NCI-H1105 (cell line): ENCODE measurements at places on chromosomes 7 and 10.

DNA sequence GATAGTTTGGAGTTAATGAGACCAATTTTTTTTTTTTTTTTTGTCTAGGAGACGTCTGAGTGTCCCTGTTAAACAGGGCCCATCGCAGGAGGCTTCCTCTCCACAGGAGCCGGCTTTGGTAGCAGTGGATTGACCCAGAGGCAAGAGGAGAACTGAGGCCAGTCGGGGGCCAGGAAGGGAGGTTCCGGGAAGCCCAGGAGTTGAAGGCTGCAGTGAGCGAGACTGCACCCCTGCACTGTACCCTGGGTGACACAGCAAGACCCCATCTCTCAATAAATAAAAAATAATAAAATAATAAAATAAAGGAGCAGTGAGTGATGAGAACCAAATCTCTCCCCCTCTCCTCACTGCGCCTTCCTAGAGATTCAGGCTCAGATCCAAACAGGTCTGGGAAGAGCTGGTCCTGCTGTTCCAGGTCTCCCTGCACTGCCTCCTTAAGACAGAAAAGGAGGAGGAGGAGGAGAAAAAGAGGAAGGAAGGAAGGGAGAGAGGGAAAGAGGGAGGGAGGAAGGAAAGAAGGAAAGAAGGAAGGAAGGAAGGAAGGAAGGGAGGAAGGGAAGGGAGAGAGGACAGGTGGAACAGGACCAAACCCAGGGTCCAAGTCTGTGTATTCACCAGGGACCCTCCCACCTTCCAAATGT lies 3.5 kb downstream of the MNX1 start:
- no peak for DNase-seq

DNA sequence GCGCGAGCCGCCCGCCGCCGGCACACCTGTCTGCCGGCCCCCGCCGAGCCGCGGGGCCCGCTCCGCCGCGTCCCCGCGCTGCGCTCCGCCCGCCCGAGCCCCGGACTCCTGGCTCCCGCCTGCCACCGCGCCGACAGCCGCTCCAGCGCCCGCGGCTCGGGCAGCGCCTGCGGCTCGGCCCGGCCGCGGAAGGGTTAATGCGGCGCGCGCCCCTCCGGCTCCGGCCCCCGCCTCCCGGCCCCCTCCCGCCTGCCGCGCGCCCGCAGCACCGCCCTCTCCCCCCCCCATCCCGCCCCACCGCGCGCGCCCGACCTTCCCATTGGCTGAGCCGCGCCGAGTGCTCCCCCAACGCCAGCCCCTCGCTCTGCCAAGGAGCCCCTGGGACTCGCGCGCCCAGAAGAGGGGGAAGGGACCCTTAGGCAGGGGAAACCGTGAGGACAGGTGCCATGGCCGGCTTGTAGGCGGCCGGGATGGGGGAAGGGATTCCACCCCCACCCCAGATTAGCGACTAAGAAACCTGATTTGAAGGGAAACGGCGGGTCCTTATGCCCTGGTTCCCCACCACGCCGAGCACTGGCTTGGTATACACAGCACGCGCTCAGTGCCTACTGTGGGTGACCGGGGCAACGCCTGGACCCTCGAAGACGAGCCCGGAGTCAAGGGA lies at the start of gene KCNH2:
Gene KCNH2, minus strand, starts transcription at position 196 of the 664 bp plus-strand sequence. CDS start 408 bp downstream, outside the sequence.
- DNase-seq, result peak; percentile 91

DNA sequence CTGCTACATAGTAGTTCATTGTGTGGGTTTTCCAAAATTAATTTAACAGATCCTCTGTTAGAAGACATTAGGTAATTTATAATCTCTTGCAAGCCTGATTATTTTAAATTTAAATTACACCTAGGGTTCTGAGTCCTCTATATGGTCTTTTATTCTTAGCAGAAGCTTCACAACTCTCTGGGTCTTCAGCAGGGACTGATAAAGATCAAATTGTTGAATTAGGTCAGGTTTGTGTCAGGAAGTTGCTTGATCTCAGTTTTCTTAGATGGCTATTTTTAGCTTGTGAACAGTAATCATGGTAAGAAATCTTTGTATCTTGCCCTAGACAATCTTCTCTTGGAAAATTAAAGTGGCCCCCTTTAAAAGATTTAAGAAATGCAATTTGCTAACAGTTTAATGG lies 183.1 kb upstream of the HDAC9 start:
- DNase-seq, result no peak

- no peak for DNase-seq
Measured at GRCh38 chr7:148696787-148697186, 1.9 kb upstream of the CUL1 start.

GRCh38 chr10:76523246-76523645 lies 1091.8 kb downstream of the LRMDA start:
- no peak for DNase-seq
